ENCODE measurements at places on chromosomes 7 and 10. TPM values are rescaled to one million over a fixed set of nuclear protein-coding genes. Genes with fewer than 3 reads are reported as not detected.
A peak's percentile ranks its signal among the peaks of the same experiment; 100 is the strongest.

DNA sequence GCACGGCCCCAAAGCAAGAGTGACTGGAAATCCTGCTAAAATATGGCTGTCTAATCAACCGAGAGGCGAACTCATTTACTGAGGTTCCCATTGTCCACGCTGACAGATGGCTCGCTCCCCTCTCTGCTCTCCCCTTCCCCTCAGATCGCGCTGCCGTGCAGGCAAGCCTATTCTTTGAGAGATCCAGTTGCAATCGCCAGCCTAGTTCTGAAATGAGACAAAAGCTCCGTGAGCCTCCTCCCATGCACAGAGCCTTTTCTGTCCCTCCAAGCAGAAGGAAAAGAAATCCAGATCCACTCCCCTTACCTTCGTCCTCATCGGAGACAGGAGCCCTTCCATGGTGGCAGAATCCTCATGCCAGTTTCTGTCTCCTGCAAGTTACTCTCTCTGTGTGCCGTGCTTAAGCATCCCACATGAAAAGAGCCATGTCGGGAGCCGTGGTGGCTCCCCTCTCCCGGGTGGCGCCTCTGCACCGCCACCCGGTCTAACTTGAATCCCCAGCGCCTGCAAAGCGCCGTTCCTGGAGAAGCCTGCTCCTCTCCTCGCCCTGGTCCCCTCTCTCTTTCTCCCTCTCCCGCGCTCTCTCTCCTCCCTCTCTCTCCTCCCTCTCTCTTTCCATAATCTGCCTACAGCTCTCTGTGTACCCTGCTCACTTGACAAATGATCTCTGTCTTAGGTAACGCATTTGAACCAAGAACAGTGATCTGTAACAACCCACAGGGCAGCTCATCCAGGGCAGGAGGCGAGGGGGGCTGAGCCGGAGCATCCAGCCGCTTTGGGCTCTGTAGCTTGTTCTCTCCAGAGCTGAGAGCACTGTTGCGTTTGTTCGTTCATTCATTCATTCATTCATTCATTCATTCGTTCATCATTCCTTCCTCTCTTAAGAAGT, 156.8 kb downstream of the FRMD4A start:
- peak; percentile 30 for DNase-seq

GRCh38 chr10:69413221-69413865, 3.4 kb downstream of the TACR2 start:
- DNase-seq: peak; percentile 53

- DNase-seq: peak; percentile 42
These were observed 570 bp downstream of the TBC1D12 start for GRCh38 chr10:94402843-94403379.

GRCh38 chr10:117741524-117741923, 199.0 kb downstream of the EMX2 start:
- no peak for DNase-seq

DNA sequence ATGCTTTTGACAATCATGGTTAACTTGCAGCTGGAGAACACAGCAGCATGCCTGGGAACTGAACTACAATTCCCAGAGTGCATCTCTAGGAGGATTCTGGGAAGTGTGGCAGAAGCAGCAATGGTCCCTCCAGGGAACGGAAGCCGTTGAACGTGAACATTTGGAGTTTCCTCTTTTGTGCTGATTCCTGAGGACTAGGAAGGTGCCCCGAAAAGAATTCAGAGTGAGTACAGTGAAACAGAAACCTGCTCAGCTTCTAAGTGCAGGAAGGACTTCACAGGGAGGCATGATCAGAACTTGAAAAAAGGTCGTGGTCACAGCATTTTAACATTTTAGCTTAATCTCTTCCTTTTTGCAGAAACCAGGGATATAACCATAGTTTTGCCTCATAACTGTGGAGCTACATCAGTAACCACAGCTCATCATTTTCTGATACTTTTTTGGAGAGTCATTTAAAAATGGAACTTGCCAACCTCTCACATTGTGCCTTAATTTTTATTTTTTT, at the start of gene NUDT13:
Gene NUDT13, plus strand, starts transcription at position 111 of the 505 bp plus-strand sequence. CDS start 3,911 bp downstream, outside the sequence.
- no peak for DNase-seq

GRCh38 chr7:41573862-41574261, 129.0 kb downstream of the INHBA start:
- no peak for DNase-seq

GRCh38 chr10:84634636-84635035, 306.2 kb downstream of the CCSER2 start:
- DNase-seq: no peak

The DYDC2 gene
- total RNA-seq: not detected

The TIAL1 gene
- total RNA-seq: 30.7 TPM

The ZDHHC4 gene
- total RNA-seq: 34.8 TPM

The CAMK2B gene
- 2.0 TPM for total RNA-seq

The MAP3K8 gene
- total RNA-seq: 0.10 TPM
